ENCODE measurements at places on chromosomes 3 and 15.

DNA sequence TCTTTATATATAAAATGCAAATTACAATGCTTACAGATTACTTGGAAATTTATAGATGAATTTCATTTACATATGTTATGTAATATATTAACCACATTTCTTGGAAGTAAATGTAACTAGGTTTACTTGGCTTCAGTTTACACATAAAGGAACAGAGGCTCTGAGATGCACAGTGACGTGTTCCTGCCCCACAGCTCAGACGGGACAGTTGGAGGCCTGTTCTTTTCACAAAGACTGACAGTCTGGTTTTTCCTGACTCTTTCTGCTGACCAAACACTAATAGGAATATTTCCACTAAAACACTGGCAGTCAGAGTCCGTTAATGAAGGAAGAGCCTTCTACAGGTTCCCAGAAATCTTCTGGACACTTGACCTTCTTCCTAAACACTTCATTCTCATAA, 336.1 kb downstream of the MFSD1 start:
- DNase-seq = no peak

DNA sequence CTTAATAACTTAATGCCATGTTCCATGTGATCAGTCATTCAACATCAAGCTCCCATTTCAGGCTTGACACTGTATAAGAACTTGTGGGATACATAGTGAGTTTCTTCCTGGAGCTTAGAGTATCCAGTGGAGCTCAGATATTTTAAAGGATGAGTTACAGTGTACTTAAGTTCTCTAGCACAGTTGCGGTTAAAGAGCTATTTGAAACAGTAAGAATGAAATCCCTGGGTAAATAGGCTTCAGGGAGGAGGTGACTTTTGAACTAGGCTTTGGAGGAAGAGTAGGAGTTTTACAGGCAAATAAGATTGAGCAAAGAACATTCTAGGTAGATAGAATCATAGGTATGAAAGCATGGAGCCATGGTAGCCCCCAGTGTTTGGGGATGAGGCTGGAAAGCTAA, 3.8 kb downstream of the ZNF592 start:
- DNase-seq = no peak

DNA sequence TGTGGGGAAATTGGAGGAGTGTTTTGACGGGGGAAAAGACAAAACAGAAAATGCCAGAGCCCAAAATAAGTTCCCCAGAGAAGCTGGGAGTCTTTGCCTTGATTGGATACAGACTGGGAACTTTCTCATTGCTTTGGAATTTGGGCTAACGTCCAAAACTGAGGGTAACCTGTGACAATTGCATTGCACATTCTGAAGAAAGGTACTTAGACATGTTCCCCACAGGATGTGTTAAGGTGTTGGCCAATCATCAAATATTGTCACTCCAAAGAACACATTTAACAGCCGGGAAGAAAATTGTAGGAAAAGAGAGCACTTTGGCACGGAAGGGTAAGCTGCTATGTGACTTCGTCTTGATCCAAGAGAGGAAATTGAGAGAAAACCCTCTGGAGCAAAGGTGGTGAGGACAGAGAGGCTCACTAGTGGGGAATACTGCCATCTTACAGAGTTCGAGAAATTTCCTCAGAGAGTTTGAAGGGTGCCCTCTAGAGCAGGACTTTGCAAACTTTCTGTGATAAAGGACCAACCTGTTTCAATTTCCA, 619.5 kb upstream of the TBL1XR1 start:
- DNase-seq = no peak

GRCh38 chr3:127822041-127822681, at the start of gene MGLL:
TSS of gene MGLL (minus strand) at chr3:127822515. CDS start at chr3:127822318, 197 bp downstream.
- no peak for DNase-seq

DNA sequence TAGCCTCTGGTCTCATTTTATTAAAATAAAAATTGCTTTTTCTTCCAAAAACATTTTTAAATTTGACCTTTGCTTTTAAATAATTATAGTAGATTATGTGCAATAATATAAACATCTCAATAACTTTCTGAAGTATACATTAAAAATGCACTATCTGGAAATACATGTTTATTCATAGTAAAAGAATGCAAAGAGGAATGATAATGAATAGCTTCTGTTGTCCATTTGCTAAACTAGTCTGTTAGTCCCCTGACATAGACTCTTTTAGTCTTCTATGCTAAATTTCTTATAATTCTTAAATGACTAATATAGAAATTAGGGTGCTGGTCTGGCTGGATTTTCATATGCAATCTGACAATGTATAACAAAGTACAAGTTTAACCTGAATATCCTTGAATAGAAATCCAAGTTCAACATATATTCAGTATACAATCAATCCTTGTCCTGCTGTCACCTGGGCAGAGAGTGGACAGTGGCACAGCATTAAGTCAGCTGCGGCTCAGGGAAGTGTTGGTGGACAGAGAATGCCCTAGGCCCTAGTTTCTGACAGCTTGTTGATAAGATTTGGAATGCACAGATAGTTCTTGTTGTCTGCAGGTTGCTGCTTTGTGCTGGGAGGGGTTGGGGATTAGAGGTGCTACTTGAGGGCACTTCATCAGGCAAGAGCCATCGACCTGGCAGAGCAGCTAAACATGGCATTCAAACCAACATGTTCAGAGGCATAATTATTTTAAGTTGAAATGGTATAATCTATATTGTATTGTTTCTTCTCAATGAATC, 161.7 kb downstream of the MBNL1 start:
- DNase-seq = no peak

- peak; percentile 30 for DNase-seq
These were observed 122.2 kb upstream of the TP63 start for GRCh38 chr3:189508784-189509501.

GRCh38 chr3:117161816-117162215, 452.2 kb downstream of the TUSC7 start:
- no peak for DNase-seq

DNA sequence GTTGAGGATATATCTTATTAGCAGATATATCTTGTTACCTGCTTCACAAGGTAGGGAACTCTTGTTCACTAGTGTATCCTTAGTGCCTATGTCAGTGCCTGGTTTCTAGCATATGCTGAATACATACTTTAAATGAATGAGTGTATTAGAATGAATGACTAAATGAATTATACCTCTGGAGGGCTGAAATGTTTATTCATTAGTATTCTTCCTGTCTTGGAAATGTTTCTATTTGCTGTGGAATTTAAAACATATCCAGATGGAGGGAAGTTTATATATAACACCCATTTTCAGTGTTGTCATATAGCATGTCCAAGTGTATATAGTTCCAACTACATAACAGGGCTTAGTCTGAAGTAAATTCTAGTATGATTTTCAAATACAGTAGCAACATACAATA, 581.5 kb downstream of the TBL1XR1 start:
- DNase-seq = no peak

GRCh38 chr3:10469441-10470119, 35.8 kb downstream of the ATP2B2 start:
- DNase-seq = no peak

GRCh38 chr3:52068055-52068571, 11.7 kb upstream of the DUSP7 start:
- peak; percentile 92 for DNase-seq

DNA sequence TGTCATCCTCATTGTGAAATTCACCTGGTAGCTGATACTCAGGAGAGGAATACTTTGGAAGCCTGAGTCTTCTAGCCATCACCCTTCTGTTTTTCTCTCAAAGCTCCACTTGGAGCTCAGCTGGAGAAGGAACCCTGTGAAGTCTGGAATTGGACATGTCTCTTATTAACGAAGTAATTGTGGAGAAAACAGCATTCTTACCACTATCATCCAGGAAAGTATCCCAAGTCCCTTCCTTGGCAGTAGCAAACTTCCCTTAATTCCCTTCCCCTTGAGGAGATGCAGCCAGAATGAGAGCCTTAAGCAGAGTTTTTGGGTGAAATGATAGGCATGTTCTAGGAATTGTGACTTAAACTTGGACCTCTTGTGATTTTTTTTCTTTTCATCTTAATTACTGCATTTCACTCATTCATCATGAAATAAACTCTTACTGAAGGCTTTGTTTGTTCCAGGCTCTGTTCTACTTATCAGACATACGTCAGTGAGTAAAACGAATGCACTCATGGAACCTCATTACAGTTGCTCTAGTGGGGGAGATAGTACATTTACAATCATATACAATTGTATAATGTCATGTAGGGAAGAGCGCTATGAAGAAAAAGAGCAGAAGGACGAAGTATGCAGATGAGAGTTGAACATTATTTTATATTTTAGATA, 30.5 kb upstream of the TCF12 start:
- DNase-seq = no peak

- DNase-seq = peak; percentile 68
These were observed 244.5 kb downstream of the RBMS3 start for GRCh38 chr3:29525254-29525881.

DNA sequence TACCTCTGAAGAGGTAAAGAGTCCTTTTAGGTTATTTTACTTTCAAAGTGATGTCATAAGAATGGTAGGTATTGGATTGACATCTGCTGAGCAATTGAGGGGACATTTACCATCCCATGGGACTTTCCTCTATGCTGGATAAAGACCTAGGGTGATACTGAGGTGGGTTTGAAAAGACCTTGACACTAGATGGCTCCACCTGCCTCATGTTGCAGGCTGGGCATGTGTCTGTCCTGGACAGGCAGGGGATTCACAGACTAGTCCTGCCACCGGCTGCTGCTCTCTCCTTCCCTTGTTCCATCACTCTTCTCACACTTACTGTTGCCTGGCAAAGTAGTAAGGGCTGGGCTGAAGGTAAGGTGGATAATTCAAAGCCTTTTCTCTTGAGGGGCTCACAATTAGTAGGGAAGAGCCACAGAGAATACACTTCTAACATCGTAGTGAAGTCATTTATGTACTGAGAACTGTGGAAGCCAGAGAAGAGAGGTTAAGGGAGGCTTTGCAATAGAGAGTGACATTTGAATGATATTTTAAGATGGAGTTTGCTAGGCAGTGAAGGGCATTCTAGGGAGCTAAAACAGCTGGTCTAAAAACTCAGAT, 27.7 kb downstream of the TRAK1 start:
- no peak for DNase-seq

DNA sequence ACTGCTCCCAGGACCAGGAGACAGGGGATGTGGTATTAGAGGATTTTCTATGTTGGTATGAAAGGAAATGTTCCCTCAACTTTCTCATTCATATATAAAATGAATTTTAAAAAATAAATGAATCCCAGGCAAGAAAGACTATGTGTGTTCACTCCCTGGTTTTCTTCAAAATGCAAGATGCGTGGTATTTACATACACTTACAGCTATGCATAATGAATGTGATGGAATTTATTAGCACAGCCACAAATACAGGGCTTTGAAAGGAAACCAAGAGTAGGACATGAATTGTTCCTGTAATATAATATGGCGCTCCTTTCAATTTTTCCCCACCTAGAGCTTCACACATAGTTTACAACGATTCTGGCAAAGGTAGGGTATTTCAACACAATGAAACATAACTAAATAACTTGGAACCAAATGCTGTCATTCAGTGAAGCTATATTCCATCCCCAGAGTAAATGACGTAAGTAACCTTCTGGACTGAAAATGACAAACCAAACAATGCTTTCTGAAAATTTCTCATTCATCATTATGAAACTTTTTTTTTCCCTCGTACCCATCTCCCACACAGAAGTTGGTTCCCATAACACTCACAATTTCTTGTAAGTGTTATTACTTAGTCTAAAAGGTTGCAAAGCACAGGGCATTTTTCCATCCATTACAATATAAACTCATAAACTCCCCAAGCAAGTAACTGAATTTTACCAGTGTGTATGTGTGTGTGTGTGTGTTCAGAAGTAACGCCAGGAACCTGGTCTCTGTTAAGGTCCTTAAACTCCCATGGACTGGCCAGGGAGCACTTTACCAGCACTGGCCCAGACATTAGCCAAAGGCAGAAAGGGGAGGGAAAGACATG, 41.8 kb downstream of the CBLB start:
- DNase-seq = peak; percentile 32
